Fibroblast of villous mesenchyme (primary cell): ENCODE measurements at places on chromosomes 1 and 21. TPM values are rescaled to one million over a fixed set of nuclear protein-coding genes. Genes with fewer than 3 reads are reported as not detected.

Gene SERPINC1
- total RNA-seq, result not detected in 2 replicates

Gene SPOCD1
- 62.2 and 73.4 TPM in 2 replicates for total RNA-seq

Gene PTTG1IP
- 201 and 245 TPM in 2 replicates for total RNA-seq

Gene CDA
- 1.9 and 3.0 TPM in 2 replicates for total RNA-seq

Gene ADORA1
- total RNA-seq, result 8.7 and 14.2 TPM in 2 replicates

DNA sequence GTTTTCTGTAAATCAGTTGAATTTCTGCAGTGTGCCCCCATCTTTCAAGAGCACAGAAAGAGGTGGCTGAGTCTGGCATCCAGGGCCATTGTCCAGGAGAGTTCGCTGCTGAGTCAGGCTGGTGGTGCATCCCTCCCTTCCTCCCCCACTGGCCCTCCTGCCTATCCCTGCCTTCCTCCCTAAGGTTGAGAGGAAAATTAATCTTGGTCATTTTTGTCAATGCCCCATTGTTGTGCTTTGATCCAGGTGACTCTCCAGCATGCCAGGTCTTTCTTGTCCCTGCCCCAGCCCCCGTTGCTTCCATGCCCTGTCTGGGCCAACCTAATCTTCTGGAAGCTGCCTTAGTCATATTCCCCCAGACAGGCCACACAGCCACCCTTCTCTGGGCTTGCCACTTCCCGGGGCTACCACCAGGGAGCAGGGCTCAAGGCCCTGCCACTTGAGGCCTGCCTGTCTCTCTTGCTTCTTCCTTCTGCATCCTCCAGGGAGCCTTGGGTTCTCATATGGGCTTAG lies 26.6 kb downstream of the PROK1 start:
- no peak for DNase-seq

DNA sequence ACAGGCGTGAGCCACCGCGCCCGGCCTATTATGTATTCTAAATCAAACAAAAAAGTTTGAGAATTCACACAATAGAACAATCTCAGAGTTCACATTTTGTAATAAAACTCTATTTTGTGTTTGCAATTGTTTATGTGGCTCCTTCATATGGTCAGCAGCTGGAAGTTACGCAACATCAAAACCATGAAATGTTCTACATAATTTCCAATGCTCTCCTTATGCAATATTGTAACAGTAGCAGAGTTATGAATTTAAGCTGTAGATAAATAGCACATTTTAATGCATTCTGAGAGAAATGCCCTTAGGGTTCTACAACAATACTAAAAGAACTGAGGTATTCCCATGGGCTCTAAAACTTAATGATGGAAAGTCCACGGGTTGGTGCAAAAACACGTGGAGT lies 62.3 kb upstream of the COL11A1 start:
- DNase-seq, result peak; percentile 76

GRCh38 chr21:44352253-44352860 lies 1.1 kb upstream of the TRPM2 start:
- no peak for DNase-seq

- DNase-seq, result peak; percentile 15
Measured at GRCh38 chr1:248821101-248821500, 4.6 kb downstream of the SH3BP5L start.

DNA sequence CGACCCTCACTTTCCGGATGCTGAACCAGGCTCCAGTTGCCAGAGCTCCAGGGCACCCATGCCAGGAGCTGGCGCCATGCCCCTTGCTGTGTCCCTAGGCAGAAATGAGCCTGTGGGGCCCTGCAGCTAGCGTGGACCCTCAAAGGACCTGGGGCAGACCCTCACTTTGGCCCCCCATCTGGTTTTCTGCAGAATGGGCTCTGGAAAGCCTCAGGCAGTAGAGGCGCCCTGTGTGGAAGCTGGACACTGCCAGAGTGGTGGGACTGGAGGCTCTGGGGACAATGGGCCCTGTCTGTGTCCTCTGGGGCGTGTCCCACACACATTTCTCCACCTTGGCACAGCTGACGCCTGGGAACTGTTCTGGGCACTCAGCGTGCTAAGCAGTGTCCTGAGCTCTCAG lies 6.3 kb upstream of the AURKAIP1 start:
- DNase-seq, result no peak

- no peak for DNase-seq
Measured at GRCh38 chr1:228749765-228750164, 14.5 kb downstream of the RHOU start.

DNA sequence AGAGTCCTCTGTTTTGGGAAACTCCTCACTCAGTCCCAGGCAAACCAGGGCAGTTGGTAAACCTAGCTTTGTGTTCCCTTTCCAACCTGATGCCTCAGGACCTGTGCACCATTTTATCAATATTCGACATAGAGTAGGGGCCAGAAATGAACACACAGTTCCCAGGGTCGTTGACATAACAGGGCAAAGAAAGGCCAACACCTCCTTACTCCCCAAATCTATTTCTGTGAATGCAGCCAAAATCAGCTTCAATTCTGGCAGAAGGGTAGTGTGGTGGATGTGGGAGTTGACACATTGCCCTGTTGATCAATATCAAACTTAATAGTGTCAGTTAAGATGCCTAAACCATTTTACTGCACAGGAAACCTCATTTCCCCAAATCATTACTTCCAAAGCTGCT lies 104.6 kb upstream of the SPATA6 start:
- no peak for DNase-seq
